Thoracic aorta (tissue), 2 donors: ENCODE measurements at places on chromosomes 16 and 17. TPM values are rescaled to one million over a fixed set of nuclear protein-coding genes. Genes with fewer than 3 reads are reported as not detected.

DNA sequence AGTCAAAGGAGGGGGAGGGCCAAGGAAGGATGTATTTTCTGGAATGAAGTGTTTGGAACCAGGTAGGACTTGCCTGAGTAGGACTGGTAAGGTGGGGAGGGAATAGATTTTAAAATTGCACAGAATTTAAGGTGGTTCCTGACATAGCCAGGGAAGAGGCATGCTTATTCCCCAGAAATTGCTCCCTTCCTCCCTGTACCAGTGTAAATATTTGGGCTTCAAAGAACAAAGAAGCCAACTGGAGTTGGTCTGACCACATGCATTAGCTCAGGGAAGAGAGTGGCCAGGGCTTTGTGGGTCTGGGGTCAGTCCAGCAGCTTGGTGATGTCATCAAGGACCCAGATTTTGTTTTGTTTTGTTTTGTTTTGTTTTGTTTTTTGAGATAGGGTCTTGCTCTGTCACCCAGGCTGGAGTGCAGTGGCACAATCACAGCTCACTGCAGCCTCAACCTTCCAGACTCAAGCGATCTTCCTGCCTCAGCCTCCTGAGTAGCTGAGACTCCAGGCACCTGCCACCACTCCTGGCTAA is 9.3 kb upstream of the MRTFB start:
- no peak for DNase-seq

DNA sequence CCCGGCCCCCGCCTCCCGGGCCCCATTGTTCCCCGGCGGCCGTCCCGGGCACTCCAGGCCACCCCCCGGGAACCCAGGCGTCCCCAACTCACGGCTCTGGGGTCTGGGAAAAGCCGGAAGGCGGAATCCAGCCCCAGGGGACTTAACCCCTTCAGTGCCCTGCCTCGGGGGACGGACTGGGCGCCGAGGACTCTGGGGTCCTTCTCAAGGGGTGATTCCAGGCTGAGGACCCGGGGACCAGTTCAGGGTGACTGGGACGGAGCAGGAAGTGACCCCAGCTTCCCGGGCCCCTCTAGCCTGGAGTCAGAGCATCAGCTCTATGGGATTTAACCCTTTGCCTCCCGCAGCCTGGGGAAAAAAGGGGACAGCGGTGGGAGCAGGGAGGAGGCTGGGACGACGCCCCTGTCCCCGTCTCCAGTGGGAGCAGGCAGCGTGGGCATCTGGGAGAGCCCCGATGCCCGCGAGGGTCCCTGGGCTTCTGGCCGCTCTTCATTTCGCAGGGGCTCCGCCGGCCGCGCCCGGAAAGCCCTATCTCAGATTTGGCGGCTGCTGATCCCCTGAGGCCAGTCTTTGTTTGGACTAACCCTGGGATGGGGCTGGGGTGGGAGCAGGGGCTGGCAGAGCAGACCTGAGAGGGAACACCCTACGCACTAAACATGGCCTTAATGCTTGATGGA is at the start of gene ZNF629:
Gene ZNF629 (minus strand): TSS at position 270 of the 677 bp plus-strand sequence. CDS start 2,723 bp downstream, outside the sequence.
- peak; percentile 57 for DNase-seq

The B4GALNT2 gene
- not detected for total RNA-seq

The ATP2C2 gene
- 0.54 TPM for total RNA-seq

The SP6 gene
- not detected for total RNA-seq

DNA sequence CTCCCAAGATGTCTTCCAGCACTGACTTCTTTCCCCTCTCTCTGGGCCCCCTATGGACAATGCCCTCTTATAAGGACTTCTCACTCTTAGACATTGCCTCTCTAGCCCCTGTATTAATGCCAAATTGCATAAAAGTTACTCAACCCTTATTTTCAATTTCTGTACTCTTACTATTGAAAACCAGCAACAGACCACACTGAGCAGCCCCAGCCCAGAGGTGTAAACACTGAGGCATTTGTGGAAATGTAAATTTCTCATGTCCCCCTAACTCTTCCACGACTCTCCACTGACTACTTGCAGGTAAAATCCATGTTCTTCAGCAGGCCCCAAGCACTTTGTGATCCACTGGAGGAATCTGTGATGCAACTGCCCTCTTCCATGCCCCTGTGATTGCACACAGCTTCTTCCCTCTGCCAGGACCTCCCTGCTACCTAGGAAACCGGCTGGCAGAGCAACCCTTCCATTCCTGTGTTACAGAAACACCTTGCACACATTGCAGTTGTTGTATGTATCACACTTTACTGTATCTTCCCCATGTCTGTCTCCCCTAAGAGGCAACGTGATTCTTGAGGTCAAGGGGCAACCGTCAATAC is 4.4 kb downstream of the N4BP1 start:
- DNase-seq: no peak

- no peak for DNase-seq
Measured at GRCh38 chr16:16008666-16009065, 59.2 kb downstream of the ABCC1 start.

GRCh38 chr17:76004750-76005262 is 4.2 kb downstream of the CDK3 start:
- DNase-seq: no peak

- no peak for DNase-seq
Measured at GRCh38 chr17:38674014-38674748, 576 bp downstream of the EPOP start.

DNA sequence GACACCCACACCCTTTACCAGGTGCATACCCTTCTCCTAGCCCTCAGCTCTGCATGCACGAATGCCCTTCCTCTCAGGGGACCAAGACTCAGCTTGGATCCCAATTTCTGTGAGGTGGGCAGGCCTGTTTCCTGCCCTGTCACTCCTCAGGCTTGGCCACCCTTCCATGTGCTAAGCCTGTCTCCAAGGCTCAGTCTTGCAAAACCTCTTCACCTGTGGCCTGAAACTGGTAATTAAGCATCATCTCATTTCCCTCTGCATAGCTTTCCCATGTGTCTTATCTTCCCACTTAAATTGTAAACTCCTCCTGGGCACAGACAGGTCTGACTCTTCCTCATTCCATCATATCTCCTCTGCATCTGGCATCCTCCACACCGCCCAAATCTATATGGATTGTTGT is 31.0 kb upstream of the SMPD3 start:
- no peak for DNase-seq

- no peak for DNase-seq
Measured at GRCh38 chr17:73560661-73561060, 83.6 kb downstream of the SDK2 start.

The CDYL2 gene
- total RNA-seq: 4.6 TPM

DNA sequence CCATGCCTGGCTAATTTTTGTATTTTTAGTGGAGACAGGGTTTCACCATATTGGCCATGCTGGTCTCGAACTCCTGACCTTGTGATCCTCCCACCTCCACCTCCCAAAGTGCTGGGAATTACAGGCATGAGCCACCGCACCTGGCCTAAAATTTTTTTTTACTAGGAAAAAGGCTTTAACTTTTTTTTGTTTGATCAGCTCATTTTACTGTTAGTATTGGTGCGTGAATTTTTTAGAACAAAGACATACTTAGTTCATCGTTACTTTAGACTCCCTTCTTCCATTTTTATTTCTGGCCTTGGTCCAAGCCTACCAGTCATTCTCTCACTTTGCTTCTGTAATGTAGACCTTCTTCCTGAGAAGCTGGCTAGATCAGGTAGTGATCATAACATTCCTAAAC is 25.4 kb upstream of the RAB11FIP4 start:
- DNase-seq: no peak
